Stimulated activated CD8-positive, alpha-beta memory T cell treated with anti-CD3 and anti-CD28 coated beads, Interleukin-2, amount 100 ng/mL, for 1 hour (primary cell): ENCODE measurements at places on chromosomes 7 and 10.

DNA sequence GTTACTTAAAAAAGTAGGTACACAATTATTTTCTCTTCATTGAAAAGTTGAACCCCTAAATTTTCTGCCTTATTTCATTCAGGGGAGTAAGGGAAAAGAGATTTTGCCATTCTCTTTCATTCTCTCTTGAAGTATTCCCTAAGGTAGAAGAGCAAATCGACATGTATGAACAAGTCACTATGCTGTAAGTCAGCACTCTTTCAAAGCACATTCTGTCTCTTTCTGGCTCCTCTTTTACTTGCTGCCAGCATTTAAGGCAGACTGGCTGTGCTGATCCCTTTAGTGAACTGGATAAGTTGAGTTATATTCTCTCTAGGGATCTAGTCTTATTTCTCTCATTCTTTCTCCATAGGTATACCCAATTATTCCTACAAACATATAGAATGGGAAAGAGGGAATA, 222.3 kb upstream of the ZWINT start:
- no peak for DNase-seq

DNA sequence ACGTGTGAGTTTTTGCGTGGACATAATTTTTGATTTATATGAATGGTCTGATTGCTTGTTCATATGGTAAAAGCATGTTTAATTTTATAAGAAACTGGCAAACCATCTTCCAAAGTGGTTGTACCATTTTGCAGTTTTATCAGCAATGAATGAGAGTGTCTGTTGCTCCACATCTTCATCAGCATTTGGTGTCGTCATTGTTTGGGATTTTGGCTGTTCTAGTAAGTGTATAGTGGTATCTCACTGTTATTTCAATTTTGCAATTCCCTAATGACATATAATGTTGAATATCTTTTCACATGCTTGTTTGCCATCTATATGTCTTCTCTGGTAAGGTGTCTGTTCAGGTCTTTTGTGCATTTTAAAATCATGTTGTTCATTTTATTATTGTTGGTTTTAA, 13.2 kb upstream of the PLCE1 start:
- no peak for DNase-seq

DNA sequence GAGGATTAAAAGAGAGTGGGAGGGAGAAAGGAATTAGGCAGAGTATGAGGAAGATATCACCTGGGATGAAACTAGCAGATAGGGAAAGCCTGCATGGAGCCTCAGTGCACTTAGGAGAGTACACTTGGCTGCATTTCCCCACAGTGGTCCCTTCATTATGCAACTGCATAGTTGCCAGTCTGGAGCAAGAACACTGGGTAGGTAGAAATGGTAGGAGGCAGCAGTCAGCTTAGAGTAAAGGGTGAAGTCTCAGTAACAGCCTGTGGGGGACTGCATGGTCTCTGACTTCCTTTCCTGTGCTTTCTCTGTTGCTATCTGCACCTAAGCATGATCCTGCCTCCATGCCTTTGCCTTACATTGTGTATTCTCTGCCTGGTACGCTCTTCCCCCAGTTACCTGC, 14.0 kb upstream of the PCGF5 start:
- DNase-seq = no peak

DNA sequence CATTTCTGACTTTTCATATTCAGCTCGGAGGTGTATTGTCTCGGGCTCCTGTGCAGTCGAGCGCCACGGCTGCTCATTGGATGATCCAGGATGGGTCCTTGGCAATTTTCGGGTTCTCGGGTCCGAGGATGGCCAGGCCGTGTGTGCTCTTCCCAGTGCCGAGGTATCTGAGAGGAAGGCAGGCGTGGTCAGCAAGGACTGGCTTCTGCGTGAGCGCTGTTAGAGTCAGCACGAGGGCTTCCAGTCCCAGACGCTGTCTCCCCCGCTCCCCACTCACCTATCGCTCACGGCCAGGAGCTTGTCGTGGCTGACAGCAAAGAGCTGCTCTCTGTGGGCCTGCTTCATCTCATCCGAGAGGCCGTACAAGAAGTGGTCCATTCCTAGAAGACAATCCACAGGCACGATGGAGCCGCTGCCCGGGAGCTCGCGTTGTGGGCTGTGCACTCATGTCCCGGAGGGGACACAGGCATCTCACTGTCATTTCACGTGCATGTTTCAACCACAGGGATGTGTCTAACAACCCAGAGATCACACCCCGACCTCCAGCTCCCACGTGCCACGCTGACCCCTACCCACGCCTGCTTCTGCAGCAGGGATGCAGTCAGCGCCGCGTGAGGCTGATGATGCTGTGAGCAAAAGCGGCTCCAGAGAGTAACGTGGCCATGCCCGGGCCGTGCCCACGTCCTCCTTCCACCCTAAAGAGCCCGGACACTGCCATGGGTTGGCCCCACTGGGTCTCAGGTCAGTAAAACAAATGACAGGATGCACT, 34.4 kb downstream of the PITRM1 start:
- DNase-seq = no peak

GRCh38 chr7:49023345-49024328, 99.3 kb downstream of the CDC14C start:
- no peak for DNase-seq

- DNase-seq = no peak
These were observed 25.9 kb upstream of the RNF32 start for GRCh38 chr7:156614434-156615264.

GRCh38 chr10:45080331-45080730, 79.6 kb downstream of the ZNF22 start:
- no peak for DNase-seq

GRCh38 chr10:68526634-68527307, 552 bp downstream of the SLC25A16 start:
- no peak for DNase-seq

GRCh38 chr10:35017608-35018007, 72.5 kb downstream of the CUL2 start:
- no peak for DNase-seq

- no peak for DNase-seq
These were observed 55.8 kb downstream of the RBM20 start for GRCh38 chr10:110699859-110700468.

DNA sequence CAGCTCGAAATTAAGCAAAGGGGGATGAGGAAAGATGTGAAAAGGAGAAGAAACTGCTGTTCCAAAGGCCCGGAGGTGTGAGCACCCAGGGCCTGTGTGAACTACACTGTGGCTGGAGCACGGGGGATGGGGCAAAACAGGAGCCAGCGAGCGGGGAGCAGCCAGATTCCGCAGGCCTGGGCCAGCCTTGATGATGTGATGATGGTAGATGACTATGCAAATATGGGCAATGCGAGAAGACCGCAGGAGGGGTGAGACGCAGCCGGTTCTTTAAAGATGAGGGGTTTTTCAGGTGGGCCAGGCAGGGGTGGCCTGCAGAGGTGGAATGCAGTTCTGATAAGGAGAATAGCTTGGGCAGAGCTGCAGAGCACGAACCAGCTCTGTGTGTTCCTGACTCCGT, 61.5 kb downstream of the LANCL2 start:
- DNase-seq = no peak

- no peak for DNase-seq
These were observed 3.1 kb downstream of the ABLIM1 start for GRCh38 chr10:114654822-114655575.

DNA sequence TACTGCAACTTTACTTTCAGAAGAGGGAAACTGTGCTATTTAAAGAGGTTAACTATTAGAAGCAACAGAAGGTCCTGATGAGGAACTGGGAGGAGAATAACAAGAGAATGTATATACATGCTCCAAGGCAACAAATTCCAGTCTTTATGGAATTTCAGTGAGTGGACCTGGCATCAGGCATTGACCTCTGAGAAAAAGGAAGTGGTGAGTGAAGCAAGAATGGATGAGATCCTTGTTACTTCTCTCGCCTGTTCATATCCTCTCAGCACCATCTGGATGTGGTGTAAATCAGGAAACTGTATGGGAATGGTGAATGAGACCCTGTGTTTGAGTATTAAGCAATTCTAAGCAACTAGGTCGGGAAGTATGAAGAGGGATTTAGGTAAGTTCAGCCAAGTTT, 30.3 kb upstream of the KBTBD2 start:
- DNase-seq = no peak

GRCh38 chr7:44188480-44189225, 586 bp downstream of the GCK start:
- DNase-seq = no peak

GRCh38 chr10:6347391-6347951, 144.7 kb downstream of the PFKFB3 start:
- no peak for DNase-seq

- no peak for DNase-seq
These were observed 93.9 kb downstream of the ATXN7L1 start for GRCh38 chr7:105782391-105783042.

- DNase-seq = no peak
These were observed 17.4 kb upstream of the TMEM236 start for GRCh38 chr10:17734432-17735080.

DNA sequence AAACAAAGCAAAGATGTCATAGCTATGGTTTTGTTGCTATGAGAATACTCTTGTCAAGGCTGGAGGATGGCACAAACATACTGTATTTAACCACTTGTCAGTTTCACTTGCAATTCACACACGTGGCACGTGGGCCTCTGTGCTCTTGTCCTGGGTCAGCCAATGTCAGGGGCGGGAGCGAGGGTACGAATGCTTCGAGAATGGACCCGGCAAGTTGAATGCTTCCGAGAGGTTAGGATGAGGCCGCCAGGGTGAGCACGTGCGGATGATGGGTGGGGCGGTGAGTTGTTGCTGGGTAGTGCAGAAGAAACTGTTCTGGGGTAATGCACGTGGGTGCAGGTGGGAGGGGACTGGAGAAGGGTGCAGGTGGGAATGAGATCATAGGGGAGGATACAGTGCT, 10.4 kb upstream of the OCM2 start:
- DNase-seq = no peak

- no peak for DNase-seq
These were observed 51.8 kb upstream of the STEAP4 start for GRCh38 chr7:88358526-88358838.

GRCh38 chr10:21308018-21308417, 217.5 kb downstream of the SKIDA1 start:
- no peak for DNase-seq

DNA sequence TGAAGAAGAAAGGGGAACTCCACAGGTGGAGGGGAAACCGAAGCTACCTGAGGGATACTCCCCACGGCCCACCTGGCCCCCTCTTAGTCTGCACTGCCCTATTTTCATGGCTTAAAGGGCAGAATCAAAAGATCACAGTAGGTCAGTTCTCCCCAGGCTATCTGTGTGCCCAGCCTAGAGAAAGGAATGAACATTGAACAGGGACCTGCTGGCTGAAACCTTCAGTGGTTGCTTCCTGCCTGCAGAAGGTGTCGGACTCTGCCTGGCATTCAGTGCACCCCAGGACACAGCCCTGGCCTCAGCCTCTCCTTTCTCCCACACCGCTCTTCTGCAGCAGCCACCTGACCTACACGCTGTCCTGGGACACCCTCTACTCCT, 74.5 kb downstream of the PRKAG2 start:
- no peak for DNase-seq

DNA sequence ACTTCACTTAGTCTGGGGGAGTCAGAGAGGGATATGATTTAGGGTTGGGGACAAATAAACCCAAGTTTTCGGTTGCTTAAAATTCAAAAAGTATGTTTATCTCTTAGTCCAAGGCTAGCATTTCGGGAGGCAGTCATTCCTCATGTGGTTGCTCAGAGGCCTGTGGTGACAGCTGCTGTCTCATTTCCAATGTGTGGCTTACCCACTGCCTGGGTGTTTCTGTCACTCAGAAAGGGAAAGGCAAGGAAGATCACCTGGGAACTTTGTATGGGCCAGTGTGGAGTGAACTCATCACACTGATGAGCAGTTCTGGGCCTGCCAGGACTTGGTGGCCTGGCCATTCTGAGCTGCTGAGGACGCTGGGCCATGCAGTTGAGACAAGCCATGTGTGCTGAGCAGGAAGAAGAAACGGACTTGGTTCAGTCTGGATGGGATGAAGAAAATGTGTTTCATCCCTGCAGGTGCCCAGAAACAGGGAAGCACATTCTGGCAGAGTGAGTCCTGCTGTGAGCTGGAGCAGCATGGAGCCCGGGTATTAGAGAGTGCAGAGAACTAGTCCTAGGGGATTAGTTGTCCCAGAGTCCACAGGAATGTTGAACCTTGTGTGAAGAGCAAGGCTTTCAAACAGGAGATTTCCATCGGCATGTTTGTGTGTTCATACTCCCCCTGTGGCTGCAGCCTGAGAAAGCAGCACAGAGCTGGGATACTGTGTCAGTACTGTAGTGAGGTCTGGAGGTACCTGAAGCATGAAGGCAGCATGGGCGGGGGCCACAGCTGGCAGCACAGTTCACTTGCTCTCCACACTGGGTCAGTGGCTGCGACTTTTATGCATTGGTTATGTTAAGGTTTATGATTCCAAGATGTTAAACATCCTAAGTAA, 211.1 kb upstream of the IGFBP3 start:
- DNase-seq = no peak

DNA sequence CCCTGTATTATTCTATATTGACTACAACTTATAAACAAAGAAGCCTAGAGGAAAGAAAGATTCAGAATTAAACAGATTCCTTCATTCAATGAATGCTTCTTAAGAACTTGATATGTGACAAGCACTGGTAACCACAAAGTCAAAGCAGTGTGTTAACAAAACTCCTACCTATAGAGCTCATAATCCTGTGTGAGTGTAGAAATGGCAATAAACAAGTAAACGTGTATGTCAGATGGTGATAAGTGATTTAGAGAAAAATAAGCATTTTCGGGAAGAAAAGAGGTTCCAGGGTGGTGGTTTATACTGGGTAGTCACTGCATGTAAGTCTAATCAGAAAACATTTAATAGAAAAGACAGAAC, 141.3 kb downstream of the JMJD1C start:
- no peak for DNase-seq

- DNase-seq = no peak
These were observed 23.7 kb upstream of the EGFR start for GRCh38 chr7:54995166-54995565.

GRCh38 chr7:105765846-105766245, 110.6 kb downstream of the ATXN7L1 start:
- no peak for DNase-seq

DNA sequence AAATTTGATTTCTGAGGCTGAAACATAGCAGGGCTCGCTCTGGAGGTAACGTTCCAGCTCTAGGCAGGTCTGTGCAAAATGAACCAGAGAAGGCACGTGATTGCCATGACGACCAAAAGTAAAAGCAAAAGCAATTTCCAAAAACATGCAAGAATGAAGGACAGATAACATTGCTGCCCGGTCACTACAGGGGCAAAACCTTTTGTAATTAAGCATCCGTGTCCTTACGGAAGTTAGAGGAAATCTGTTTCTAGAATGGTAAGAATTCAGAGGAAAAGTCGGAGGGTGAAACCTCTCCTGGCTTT, 2.9 kb downstream of the KLF6 start:
- DNase-seq = no peak

- DNase-seq = no peak
These were observed 13.2 kb upstream of the CAMK2B start for GRCh38 chr7:44338600-44338999.

- no peak for DNase-seq
These were observed at the start of gene ZNF365 for GRCh38 chr10:62373995-62374861. Gene ZNF365, plus strand, starts transcription at chr10:62374369. Its CDS starts 1,825 bp downstream, at chr10:62376194.

- DNase-seq = no peak
These were observed 399.5 kb upstream of the FOXK1 start for GRCh38 chr7:4282434-4283223.
